Activated T-helper 1 cell treated with anti-CD3 and anti-CD28 coated beads, Interleukin-2, amount 50 U/mL, for 16 hours (primary cell): ENCODE measurements at places on chromosomes 6 and 20.

DNA sequence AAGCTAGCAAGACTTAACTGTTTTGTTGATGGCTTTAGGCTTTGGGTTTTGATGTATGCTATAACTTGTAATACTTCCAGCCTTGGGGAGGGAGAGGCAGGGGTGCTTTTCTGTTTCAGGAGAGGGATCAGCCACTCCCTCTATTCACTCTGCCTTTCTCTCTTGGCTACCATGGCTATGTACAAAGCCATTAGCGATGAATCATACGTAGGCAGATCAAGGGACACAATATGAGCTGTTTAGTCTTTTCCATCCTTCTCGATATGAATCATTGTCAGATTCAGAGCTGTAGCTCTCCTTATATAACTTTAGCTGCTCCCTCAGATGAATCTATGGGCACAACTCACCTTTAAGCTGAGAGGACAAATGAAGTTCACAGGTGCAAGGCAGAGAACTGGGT is 230.6 kb downstream of the TSHZ2 start:
- DNase-seq: no peak

GRCh38 chr6:166361077-166361429 is 18.7 kb upstream of the SFT2D1 start:
- DNase-seq: no peak

GRCh38 chr20:42309050-42309449 is 690.9 kb upstream of the CHD6 start:
- DNase-seq: no peak

DNA sequence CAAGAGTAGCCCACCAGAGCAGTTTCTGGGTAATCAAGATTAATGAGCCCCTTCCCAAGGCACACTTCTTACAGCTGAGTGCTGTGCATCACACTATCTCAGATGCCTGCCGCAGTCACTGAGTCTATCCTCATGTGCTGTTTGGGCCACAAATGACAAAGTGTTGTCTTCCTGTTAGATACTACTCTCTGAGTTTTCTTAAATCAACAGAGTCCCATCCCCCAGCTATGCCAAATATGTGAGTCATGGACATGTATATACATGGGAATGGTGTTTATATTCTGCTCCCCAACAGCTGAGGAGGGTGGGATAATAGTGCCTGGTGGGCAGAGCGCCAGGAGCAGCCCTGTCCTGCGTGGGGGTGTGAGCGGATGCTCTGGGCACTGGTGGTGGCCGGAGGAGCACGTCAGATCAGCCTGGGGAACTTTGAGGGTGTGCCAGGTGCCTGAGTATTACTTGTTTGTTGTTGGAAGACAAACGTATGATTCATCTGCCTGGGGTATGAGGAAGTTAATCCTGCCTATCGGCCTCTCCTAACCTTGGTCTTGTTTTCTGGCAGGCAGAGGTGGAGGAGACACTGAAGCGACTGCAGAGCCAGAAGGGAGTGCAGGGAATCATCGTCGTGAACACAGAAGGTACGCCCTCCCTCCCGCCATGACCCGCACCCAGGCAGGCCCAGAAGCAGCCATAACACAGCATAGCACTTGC is 9.6 kb downstream of the DYNLRB1 start:
- DNase-seq: no peak

DNA sequence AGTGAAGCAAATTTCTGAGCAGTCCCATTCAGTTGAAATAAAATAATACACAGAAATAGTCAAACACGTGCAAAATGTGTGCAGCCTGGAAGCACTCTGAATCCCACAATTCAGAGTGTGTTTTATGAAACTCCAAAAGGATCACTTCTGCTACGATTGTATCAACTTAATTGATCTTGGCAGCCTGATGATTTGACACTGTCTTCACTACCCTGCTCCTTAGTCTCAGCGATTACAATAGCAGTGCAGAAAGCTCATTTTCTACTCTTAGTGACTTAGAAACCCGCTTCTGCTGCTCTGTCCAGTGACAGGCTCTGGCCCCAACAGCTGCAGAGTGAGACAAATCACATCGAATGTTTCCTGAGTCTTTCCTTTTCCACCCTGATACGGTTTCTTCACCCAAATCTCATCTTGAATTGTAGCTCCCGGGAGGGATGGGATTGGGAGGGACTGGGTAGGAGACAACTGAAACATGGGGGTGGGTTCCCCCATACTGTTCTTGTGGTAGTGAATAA is 16.2 kb upstream of the EMILIN3 start:
- no peak for DNase-seq

GRCh38 chr20:3413393-3413889 is 6.0 kb upstream of the DNAAF9 start:
- DNase-seq: no peak

- no peak for DNase-seq
These were observed 44.1 kb downstream of the NUP153 start for GRCh38 chr6:17662585-17662984.

- DNase-seq: no peak
These were observed 25.3 kb upstream of the CHD6 start for GRCh38 chr20:41643504-41643938.

DNA sequence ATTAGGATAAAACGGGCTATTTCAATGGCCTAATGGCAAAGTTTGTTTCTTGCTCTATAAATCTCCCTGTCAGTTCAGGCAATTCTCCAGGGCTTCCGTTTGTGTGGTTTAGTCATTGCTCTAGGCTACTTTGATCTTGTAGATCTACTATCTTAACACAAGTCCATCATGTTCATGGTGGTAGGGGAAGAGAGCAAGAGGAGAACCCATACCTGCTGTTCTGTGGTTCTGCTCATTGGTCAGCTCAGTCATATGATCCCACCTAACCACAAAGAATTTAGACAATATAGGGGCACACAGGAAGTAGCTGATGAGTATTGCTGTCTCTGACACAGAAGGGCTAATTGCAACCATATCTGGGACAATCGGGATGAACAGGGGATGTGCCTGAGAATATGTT is 4.9 kb upstream of the DEK start:
- DNase-seq: no peak

GRCh38 chr20:49785852-49786175 is 26.8 kb upstream of the SLC9A8 start:
- no peak for DNase-seq

DNA sequence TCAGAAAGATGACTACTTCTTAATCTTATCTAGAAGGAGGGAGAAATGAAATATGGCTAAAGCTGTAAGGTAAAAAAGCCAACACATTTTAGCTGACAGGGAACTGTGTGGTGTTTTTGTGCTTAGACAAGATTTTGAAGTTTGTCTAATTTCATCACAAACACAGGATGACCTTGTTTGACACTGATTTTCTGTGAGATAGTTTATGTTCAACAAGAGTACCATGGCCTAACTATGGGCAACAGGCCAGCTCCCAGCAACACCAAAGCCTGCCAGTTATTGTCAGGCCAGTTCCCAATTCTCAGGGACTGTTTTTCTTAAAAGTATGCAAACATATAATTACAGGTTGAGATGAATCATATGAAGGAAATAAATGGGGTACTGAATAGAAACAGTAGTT is 5.5 kb upstream of the ABCF1 start:
- no peak for DNase-seq
